SJSA1 (cell line): ENCODE measurements at places on chromosomes 7 and 10.

DNA sequence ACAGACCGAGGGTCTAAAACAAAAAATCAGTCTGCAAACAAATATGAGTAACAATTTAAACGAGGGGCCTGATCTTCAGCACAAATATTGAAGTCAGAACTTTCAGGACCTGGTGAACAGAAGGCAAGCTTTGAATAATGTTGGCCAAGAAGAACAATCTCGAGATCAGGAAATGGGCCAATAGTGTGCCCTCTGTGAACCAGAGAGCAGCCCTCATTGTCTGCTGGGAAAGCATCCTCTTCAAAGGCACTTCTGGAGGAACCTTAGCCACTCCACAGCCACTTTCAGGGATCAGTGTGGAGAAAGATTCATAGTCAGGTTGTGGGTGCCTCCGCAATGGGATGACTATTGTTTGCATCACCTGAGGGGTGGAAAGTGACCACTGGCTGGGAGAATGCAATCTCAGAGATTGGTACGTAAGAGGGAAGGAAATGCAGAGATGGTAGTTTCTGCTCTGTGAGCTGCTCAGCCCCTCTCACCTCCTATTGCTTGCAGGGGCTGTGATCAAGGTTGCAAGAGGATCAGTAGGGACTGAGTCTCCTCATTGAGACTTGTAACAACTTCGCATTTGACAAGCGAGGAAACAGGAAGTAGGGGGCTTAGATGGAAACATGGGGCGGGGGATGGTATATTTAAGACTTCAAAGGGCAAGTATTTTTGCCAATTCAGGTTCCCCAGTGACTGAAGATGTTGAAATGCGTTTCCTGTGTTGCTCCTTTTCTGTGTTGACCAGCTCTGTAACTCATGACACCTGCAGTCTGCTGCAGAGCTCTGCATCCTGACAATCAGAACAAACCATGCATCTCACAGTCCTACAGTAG, 28.4 kb upstream of the IFRD1 start:
- peak overlapping the region; percentile 69 for H3K27ac ChIP-seq
- no peak overlapping the region for H3K4me3 ChIP-seq
- H3K27me3 ChIP-seq = no peaks in the 10 kb centered on the region
- no peak for DNase-seq
- H3K36me3 ChIP-seq = no peaks in the 10 kb centered on the region

GRCh38 chr10:86506499-86506898, 15.1 kb downstream of the WAPL start:
- no peaks in the 10 kb centered on the region for H3K27me3 ChIP-seq
- no peak overlapping the region for H3K4me3 ChIP-seq
- H3K36me3 ChIP-seq = peaks cover 60% of the 10 kb centered on the region

GRCh38 chr7:157508477-157508881, 171.7 kb downstream of the DNAJB6 start:
- no peaks in the 10 kb centered on the region for H3K36me3 ChIP-seq
- no peak overlapping the region for H3K27ac ChIP-seq
- DNase-seq = peak; percentile 36
- no peaks in the 10 kb centered on the region for H3K27me3 ChIP-seq
- no peaks in the 10 kb centered on the region for H3K4me1 ChIP-seq

GRCh38 chr7:151658778-151659177, 139.1 kb upstream of the RHEB start:
- no peak for DNase-seq
- no peaks in the 10 kb centered on the region for H3K27me3 ChIP-seq
- no peaks in the 10 kb centered on the region for H3K36me3 ChIP-seq
- no peak overlapping the region for H3K4me3 ChIP-seq
- H3K4me1 ChIP-seq = peaks cover 33% of the 10 kb centered on the region
- no peak overlapping the region for H3K27ac ChIP-seq

DNA sequence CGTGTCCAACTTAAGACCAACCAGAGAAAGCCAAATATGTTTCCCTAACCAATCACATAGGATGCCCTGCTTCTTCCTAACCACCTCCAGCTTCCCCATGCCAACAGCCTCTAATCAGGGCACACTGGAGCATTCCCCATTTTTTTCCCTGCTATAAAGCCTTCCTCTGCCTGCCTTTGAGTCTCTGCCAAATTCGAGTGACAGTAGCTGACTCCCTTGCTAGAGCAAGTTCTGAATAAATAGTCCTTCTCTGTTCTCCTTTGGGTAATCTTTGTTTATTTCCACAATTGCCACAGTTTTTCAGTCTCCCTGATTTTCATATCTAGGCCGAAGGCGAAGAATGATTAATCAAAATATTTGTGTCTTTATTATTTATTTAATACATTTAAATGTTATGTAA, 96.7 kb downstream of the ANLN start:
- H3K4me3 ChIP-seq = no peak overlapping the region
- H3K27ac ChIP-seq = no peak overlapping the region
- no peaks in the 10 kb centered on the region for H3K4me1 ChIP-seq
- H3K36me3 ChIP-seq = no peaks in the 10 kb centered on the region
- DNase-seq = no peak

- no peaks in the 10 kb centered on the region for H3K27me3 ChIP-seq
- H3K4me3 ChIP-seq = no peak overlapping the region
- DNase-seq = no peak
- no peaks in the 10 kb centered on the region for H3K4me1 ChIP-seq
- peaks cover 48% of the 10 kb centered on the region for H3K36me3 ChIP-seq
Observed at GRCh38 chr7:106089647-106090046, 22.5 kb downstream of the SYPL1 start.

GRCh38 chr10:73843261-73843660, 31.1 kb downstream of the CAMK2G start:
- no peak overlapping the region for H3K27ac ChIP-seq
- no peaks in the 10 kb centered on the region for H3K4me1 ChIP-seq
- DNase-seq = no peak
- H3K4me3 ChIP-seq = no peak overlapping the region

DNA sequence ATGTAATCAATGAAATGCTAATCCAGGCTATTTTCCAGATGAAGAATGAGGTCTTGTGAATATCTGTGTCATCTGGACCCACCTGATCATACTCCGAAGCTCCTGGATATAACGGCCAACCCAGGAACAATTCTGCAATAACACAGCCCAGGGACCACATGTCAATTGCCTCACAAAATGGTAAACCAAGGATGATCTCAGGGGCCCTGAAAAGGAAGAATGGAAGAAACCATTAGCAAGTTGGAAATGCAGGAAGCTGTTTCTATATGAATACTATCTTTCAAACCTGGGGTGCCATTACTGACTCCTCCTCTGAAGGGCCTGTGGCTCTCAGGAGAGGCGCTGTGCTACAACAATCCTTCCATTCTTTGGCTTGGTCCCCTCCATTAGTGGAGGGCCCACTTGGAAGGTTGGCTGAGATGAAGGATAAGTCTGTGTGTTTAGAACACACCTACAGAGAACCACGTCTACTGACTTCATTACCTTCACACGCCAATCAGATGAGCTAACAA, 108.1 kb downstream of the CLEC2L start:
- H3K36me3 ChIP-seq = peaks cover 42% of the 10 kb centered on the region
- no peak for DNase-seq
- H3K27ac ChIP-seq = no peak overlapping the region
- no peaks in the 10 kb centered on the region for H3K27me3 ChIP-seq
- no peak overlapping the region for H3K4me3 ChIP-seq

- H3K4me1 ChIP-seq = no peaks in the 10 kb centered on the region
- H3K27me3 ChIP-seq = no peaks in the 10 kb centered on the region
- H3K36me3 ChIP-seq = peaks cover 85% of the 10 kb centered on the region
- H3K4me3 ChIP-seq = no peak overlapping the region
- DNase-seq = no peak
- H3K27ac ChIP-seq = no peak overlapping the region
Observed at GRCh38 chr10:63173468-63174232, 40.5 kb downstream of the NRBF2 start.

GRCh38 chr7:55350281-55350680, 14.9 kb upstream of the LANCL2 start:
- H3K4me3 ChIP-seq = no peak overlapping the region
- no peaks in the 10 kb centered on the region for H3K36me3 ChIP-seq
- H3K27me3 ChIP-seq = no peaks in the 10 kb centered on the region

- H3K4me3 ChIP-seq = no peak overlapping the region
- no peak overlapping the region for H3K27ac ChIP-seq
- H3K36me3 ChIP-seq = no peaks in the 10 kb centered on the region
- H3K4me1 ChIP-seq = peaks cover 7% of the 10 kb centered on the region
- DNase-seq = no peak
- no peaks in the 10 kb centered on the region for H3K27me3 ChIP-seq
Observed at GRCh38 chr10:112769611-112770370, 180.3 kb upstream of the TCF7L2 start.

DNA sequence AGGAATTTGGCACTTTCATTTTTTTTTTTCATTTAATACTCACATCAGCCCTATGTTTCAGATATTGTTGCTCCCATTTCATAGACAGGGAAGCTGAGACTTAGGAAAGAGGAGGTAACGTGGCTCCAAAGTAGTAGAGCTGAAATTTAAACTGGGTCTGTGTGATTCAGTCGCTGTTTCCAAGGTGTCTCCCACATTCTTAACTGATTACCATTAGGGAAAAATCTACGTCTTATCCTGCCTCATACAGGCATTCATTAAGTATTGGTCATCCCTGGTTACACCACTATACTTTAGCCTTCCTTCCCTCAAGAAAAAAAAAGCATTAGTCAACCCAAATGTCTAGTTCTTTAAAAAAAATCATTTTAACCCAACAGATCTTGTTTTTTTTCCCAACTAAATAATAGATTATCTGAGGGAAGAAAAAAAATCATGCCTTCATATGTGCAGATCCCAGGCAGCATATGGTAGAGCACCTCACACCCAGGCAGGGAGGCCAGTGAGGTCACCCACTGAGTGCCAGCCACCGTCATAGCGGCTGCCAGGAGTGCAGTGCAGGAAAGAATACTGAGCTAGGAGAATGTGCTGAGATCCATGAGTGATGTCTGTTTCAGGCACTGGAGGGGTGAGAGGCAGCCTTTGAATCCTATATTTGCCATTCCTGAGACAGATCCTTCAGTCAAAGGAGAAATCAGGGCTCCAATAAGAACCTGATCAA, 59.0 kb upstream of the SORCS3 start:
- H3K36me3 ChIP-seq = no peaks in the 10 kb centered on the region
- no peak overlapping the region for H3K4me3 ChIP-seq
- no peak for DNase-seq
- no peaks in the 10 kb centered on the region for H3K4me1 ChIP-seq
- H3K27me3 ChIP-seq = no peaks in the 10 kb centered on the region
- no peak overlapping the region for H3K27ac ChIP-seq

- peak overlapping the region; percentile 8; the same call in 1 of the 2 replicates for H3K27ac ChIP-seq
- H3K4me1 ChIP-seq = peaks cover 14% of the 10 kb centered on the region
- DNase-seq = peak; percentile 55
- H3K27me3 ChIP-seq = no peaks in the 10 kb centered on the region
- no peaks in the 10 kb centered on the region for H3K36me3 ChIP-seq
- H3K4me3 ChIP-seq = peak overlapping the region; percentile 61
Observed at GRCh38 chr7:75638594-75639070, 100.1 kb downstream of the HIP1 start.

- peaks cover 3% of the 10 kb centered on the region for H3K4me1 ChIP-seq
- no peak overlapping the region for H3K4me3 ChIP-seq
- no peak for DNase-seq
- H3K36me3 ChIP-seq = no peaks in the 10 kb centered on the region
Observed at GRCh38 chr7:156474241-156474743, 166.3 kb upstream of the RNF32 start.

- no peak overlapping the region for H3K27ac ChIP-seq
- H3K36me3 ChIP-seq = no peaks in the 10 kb centered on the region
- peak; percentile 64 for DNase-seq
- no peak overlapping the region for H3K4me3 ChIP-seq
- H3K27me3 ChIP-seq = 0 out of 2 replicates have a peak, but pooled peaks cover 3% of the 10 kb centered on the region
Observed at GRCh38 chr7:101077303-101078086, 7.8 kb upstream of the TRIM56 start.

GRCh38 chr7:35968140-35968940, 167.5 kb downstream of the SEPTIN7 start:
- H3K36me3 ChIP-seq = no peaks in the 10 kb centered on the region
- H3K4me1 ChIP-seq = no peaks in the 10 kb centered on the region
- H3K27ac ChIP-seq = no peak overlapping the region
- DNase-seq = no peak
- H3K4me3 ChIP-seq = no peak overlapping the region

- no peaks in the 10 kb centered on the region for H3K4me1 ChIP-seq
- H3K27me3 ChIP-seq = no peaks in the 10 kb centered on the region
- no peaks in the 10 kb centered on the region for H3K36me3 ChIP-seq
- H3K27ac ChIP-seq = no peak overlapping the region
- no peak overlapping the region for H3K4me3 ChIP-seq
Observed at GRCh38 chr7:21107101-21107500, 320.4 kb upstream of the SP8 start.

DNA sequence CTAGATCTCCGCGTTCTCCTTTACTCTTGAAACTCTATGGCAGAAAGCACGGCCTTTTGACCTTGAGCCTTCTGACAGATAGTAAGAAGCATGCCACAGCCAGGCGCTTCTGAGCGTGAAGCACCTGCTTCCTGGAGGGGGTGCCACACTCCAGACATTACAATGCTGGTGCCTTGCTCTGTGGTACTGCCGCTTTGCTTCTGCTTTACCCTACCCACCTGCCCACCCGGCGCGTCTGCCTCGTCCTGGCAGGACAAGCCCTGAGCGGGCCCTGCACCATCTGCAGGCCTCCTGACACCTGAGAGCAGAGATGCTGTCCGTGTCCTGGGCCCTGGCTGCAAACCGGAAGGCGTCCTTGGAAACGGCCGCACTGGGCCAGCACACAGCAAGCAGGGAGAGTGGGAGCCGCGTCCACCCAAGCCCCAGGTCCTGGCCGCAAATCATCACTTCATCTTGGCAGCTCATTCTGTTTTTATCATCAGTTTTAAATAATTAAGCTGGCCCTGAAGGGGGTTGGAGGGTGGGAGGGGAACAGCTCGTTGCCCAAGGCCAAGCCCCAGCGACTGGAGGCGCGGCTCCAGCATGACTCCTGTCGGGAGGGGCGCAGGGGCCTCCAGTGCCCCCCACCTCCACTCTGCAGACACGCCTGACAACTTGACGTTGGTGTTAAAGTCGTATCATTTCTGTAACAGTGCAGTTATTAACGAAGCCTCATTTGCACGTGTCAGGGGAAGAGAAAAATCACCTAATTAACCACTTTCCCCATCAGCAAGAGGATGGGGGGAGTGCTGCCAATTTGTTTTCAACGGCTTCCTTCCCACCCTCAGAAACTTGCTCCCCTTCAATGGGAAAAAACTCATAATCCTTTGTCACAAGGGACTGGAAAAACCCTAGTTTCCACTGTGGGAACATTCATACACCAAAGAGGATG, 132.2 kb downstream of the MAD1L1 start:
- H3K4me1 ChIP-seq = no peaks in the 10 kb centered on the region
- H3K36me3 ChIP-seq = no peaks in the 10 kb centered on the region
- no peak overlapping the region for H3K27ac ChIP-seq
- no peak overlapping the region for H3K4me3 ChIP-seq

GRCh38 chr7:84331616-84332015, 137.0 kb upstream of the SEMA3A start:
- H3K4me1 ChIP-seq = no peaks in the 10 kb centered on the region
- H3K27me3 ChIP-seq = no peaks in the 10 kb centered on the region
